CD4-positive, CD25-positive, alpha-beta regulatory T cell (primary cell): ENCODE measurements at places on chromosomes 3 and 15.
A peak's percentile ranks its signal among the peaks of the same experiment; 100 is the strongest.

DNA sequence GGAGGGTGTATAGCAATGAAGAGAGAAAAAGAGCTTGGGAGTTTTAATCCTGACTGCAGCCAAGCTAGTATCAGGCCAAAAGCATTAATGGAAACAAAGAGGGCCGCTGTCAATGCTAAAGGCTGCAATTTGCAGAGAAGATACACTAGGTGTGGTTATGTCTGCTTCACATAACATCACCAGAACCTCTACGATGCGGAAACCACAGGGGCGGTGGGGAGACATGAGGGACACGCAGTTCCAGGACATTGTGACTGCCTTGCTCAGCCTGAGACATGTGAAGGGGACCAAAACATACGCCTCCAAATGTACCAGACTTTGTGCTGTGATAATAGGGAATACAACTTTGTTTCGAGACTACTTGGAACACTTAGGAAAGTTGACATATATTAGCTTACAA, 88.4 kb downstream of the APBA2 start:
- H3K27me3 ChIP-seq, result no peaks in the 10 kb centered on the region
- H3K36me3 ChIP-seq, result no peaks in the 10 kb centered on the region
- no peak overlapping the region for H3K27ac ChIP-seq
- DNase-seq, result no peak

GRCh38 chr3:165820671-165821123, 16.5 kb downstream of the BCHE start:
- DNase-seq, result no peak
- H3K36me3 ChIP-seq, result no peaks in the 10 kb centered on the region
- H3K4me1 ChIP-seq, result no peaks in the 10 kb centered on the region
- H3K27ac ChIP-seq, result no peak overlapping the region
- H3K27me3 ChIP-seq, result no peaks in the 10 kb centered on the region
- no peak overlapping the region for H3K4me3 ChIP-seq

DNA sequence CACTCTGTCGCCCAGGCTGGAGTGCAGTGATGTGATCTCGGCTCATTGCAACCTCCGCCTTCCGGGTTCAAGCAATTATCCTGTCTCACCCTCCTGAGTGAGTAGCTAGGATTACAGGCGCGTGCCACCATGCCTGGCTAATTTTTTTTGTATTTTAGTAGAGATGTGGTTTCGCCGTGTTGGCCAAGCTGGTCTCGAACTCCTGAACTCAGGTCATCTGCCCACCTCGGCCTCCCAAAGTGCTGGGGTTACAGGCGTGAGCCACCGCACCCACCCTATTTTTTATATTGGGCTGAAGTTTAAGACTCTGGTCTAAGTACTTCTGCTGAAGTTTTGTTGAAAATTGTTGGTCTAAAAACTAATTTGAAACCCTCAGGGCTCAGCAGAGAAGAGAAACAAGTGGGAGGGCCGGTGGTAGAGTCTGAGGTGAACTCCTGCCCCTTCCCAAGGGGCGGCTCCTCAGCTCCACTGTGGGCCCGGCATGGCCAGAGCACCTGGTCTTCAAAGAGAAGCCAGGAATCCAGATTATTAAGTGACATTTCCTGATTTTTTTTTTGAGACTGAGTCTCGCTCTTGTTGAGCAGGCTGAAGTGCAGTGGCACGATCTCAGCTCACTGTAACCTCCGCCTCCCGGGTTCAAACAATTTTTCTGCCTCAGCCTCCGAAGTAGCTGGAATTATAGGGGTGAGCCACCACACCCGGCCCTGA, 4.0 kb downstream of the HDAC11 start:
- no peaks in the 10 kb centered on the region for H3K27me3 ChIP-seq
- peaks cover 10% of the 10 kb centered on the region for H3K4me1 ChIP-seq
- no peaks in the 10 kb centered on the region for H3K36me3 ChIP-seq
- no peak overlapping the region for H3K27ac ChIP-seq
- DNase-seq, result no peak

DNA sequence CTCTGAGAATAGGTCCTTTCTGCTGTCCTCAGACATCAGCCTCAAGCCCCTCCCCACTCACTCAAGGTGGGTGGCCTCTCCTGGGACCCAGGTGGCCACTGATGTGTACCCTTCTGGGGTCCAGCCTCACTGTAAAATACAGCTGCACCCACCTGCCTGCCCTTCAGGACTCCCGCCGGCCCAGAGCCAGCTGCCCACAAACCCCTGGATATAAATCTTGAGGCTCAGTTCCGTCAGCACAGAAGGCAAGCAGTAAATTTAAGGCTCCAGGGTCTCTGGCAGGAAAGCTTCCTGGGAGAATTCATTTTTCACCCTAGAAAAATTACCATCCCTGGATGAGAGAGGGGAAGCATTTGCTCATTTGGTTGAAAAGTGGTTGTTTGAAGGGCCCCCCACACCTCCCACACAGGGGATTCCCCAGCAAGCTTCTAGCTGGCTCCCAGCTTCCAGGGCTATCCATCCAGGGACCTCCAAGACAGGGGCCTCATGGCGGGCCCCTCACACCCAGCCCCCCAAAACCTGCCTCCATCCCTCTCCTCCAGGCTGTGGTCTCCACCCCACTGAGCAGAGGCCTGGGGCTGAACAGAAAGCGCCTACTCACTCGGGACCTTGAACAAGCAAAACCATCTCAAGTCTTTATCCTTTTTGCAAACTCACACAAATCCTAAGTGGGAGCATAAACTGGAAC, 48.4 kb upstream of the GRIP2 start:
- H3K27ac ChIP-seq, result no peak overlapping the region
- H3K4me3 ChIP-seq, result no peak overlapping the region
- H3K4me1 ChIP-seq, result no peaks in the 10 kb centered on the region
- no peaks in the 10 kb centered on the region for H3K27me3 ChIP-seq
- H3K36me3 ChIP-seq, result no peaks in the 10 kb centered on the region

DNA sequence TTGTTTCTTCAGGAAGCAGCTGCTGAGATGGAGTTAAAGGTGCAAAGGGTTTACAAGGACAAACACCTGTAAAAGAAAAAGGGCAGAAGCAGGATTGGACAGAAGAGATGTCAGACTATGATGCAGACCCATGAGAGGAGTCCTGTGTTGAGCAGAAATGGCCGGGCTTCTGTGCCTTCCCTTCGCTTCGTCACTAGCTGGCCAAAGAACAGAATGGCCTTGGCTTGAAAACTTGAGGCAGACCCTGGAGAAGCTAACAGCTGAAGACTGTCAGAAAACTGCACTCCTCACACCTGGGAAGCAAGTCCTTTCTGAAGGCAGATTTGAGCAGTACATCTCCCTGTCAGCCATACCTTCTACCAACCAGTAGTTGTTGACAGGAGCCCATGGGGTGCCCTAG, 8.4 kb upstream of the NMNAT3 start:
- H3K4me3 ChIP-seq, result no peak overlapping the region
- H3K36me3 ChIP-seq, result no peaks in the 10 kb centered on the region
- DNase-seq, result no peak
- no peak overlapping the region for H3K27ac ChIP-seq

DNA sequence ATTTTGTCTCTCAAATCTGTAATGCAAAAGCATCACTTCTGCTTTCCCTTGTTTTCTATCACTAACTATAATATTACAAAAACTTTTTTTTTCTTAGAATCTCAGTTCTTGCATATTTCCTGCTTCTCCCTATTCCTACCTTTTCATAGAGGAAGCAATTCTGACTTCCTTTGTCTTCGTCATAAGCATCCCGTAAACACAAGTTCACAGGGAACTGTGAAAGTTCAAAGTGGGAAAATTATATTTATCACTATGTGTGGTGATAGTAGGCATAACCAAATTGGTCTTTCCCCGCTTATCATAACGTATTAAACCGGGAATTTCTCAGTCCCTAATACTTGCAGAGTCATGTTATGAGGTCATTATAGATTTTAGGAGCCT, 22.3 kb downstream of the CD200 start:
- no peak overlapping the region for H3K27ac ChIP-seq
- no peak for DNase-seq
- no peak overlapping the region for H3K4me3 ChIP-seq
- H3K36me3 ChIP-seq, result no peaks in the 10 kb centered on the region

DNA sequence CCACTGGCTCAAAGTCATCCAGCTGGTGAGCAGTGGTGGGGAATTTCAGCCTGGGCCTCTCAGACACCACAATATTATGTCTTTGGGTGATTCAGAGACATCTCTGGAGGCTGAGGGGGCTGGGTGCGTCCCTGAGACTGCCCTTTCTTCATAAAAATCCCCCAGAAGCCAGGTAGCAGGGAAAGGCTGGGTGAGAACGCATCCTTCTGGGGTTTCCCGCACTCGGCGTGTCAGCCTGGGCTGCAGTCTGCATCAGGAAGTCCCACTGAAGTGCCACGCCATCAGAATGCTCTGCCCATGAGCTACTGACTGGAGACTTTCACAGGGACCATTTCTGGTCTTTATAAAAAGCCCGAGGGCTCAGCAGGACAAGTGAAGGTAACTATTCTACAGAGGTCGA, 148.8 kb upstream of the SLC6A11 start:
- no peak overlapping the region for H3K4me3 ChIP-seq
- no peaks in the 10 kb centered on the region for H3K36me3 ChIP-seq
- H3K27me3 ChIP-seq, result no peaks in the 10 kb centered on the region
- H3K4me1 ChIP-seq, result no peaks in the 10 kb centered on the region
- DNase-seq, result no peak

- H3K4me3 ChIP-seq, result no peak overlapping the region
- H3K4me1 ChIP-seq, result peaks cover 11% of the 10 kb centered on the region
- DNase-seq, result no peak
- H3K27ac ChIP-seq, result no peak overlapping the region
- no peaks in the 10 kb centered on the region for H3K27me3 ChIP-seq
- H3K36me3 ChIP-seq, result no peaks in the 10 kb centered on the region
Measured at GRCh38 chr3:125116311-125117080, 60.7 kb upstream of the HEG1 start.

DNA sequence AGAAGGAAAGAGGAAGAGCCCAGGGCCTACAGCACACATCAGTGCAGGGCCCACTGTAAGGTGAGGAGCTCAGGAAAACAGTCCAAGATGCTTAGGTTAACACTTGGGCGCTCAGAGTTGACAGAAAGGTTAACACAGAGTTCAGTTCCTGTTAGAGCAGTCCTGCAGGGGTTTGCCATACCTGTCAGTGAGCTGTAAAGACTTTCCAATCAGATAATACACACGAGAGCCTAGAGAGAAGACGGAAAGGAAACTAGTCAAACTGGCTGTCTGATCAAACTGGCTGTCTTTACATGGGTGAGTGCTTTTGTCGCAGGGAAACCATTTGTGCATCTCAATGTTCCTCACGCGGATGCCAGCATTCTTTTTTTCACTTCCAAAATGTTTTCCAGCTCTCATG, 61.4 kb upstream of the ARHGEF26 start:
- H3K4me3 ChIP-seq, result no peak overlapping the region
- H3K36me3 ChIP-seq, result no peaks in the 10 kb centered on the region
- H3K27me3 ChIP-seq, result no peaks in the 10 kb centered on the region
- no peak overlapping the region for H3K27ac ChIP-seq

DNA sequence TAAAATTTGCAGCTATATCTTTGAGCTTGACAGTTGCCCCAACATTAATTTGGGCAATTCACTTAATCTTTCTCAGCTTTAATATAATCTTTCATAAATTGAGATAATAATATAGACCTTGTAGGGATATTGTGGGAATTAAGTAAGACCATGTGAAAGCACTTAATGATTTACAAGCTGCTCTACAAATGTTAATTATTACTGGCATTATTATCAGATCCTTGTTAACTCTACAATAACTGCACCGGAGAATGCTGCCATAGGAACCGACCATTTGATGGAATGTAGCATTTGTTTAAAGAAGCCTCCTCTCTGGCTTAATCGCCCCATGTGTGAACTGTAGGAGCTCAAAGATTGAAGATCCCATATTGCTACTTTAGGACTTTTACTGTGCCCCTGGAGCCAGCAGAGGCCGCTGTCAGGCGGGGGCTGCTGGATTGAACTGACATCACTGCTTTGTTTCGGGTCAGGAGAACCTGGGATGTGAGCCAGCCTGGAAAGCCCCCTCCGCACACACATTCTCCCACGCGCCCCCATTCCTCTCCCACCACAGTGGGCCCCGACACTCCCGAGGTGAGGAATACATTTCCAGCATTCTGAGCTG, 154.2 kb upstream of the TNIK start:
- H3K4me3 ChIP-seq, result no peak overlapping the region
- no peaks in the 10 kb centered on the region for H3K36me3 ChIP-seq
- no peaks in the 10 kb centered on the region for H3K4me1 ChIP-seq
- H3K27ac ChIP-seq, result no peak overlapping the region

DNA sequence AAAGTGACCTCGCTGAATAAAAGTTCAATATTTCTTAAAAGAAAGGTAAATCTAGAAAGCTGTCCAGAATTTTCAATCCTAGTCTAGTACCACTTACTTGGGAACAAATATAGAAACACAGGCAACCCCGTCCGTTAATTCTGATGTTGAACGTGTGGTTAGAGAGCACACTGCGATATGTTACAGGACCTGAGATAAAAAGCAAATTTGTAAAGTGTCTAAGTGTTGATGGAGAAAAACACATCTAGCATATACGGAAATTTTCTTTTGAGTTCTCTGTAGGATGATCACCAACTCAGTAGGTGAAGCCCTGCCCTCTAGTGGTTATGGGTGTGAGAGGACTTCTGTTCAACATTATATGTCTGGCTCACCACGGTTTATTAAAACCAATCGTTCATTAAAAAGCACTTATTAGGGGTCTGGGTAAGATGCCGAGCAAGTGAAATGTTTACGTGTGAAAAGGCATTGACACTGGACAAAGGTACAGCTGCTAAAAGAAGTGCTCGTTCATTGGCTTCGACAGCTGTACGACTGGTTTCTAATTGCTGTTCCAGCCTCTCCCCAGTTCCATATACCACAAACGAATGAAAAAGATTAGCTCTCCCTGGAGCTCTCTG, 1.0 kb upstream of the ATP2C1 start:
- no peaks in the 10 kb centered on the region for H3K36me3 ChIP-seq
- peak overlapping the region; percentile 98 for H3K27ac ChIP-seq
- no peaks in the 10 kb centered on the region for H3K27me3 ChIP-seq
- H3K4me3 ChIP-seq, result peak overlapping the region; percentile 90
- DNase-seq, result peak; percentile 49

DNA sequence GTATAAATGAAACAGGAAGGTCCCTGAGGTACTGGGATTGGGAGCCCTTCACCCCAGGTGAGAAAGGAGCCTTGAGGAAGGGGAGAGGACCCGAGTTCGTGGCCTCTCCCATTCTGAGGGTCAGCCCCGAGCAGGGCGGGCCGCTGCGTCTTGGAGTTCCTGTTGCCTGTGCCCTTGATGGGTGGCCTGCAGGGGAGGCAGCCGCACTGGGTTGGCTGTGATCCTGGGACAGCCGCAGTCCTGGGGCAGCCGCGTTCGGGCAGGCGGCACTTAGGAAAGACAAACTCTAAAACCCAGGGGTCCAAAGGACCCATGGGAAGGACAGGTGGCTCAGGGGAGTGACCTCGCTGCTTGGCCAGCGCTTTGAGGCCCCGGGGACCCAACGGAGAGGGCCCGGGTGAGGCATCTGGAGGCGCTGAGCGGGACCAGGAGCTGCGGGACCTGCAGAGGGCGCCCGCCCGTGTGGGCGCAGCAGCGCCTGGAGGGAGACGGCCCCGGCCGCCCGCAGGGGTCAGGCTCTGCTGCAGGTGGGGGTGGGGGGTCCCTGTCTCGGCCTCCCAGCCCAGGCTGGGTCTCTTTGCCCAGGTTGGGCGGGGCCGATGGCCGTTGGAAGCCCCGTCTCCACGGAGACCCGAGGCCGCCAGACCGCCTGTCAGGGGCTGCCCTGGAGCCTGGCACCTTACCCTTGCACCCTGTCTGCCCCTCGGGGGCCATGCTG, 65.1 kb downstream of the HMCES start:
- peaks cover 8% of the 10 kb centered on the region for H3K4me1 ChIP-seq
- peak; percentile 23 for DNase-seq
- no peaks in the 10 kb centered on the region for H3K36me3 ChIP-seq
- H3K4me3 ChIP-seq, result no peak overlapping the region
- no peak overlapping the region for H3K27ac ChIP-seq
- H3K27me3 ChIP-seq, result peaks cover 3% of the 10 kb centered on the region

- no peaks in the 10 kb centered on the region for H3K36me3 ChIP-seq
- no peak for DNase-seq
- H3K27ac ChIP-seq, result no peak overlapping the region
- H3K4me1 ChIP-seq, result no peaks in the 10 kb centered on the region
Measured at GRCh38 chr3:98500019-98500418, 2.5 kb downstream of the OR5K2 start.
